ENCODE measurements at places on chromosomes 11 and 22. TPM values are rescaled to one million over a fixed set of nuclear protein-coding genes. Genes with fewer than 3 reads are reported as not detected.
A peak's percentile ranks its signal among the peaks of the same experiment; 100 is the strongest.

- no peak for DNase-seq
Observed at GRCh38 chr11:10375280-10375971, 70.6 kb downstream of the ADM start.

GRCh38 chr11:69518081-69518950, 36.9 kb downstream of the LINC01488 start:
- DNase-seq = no peak

DNA sequence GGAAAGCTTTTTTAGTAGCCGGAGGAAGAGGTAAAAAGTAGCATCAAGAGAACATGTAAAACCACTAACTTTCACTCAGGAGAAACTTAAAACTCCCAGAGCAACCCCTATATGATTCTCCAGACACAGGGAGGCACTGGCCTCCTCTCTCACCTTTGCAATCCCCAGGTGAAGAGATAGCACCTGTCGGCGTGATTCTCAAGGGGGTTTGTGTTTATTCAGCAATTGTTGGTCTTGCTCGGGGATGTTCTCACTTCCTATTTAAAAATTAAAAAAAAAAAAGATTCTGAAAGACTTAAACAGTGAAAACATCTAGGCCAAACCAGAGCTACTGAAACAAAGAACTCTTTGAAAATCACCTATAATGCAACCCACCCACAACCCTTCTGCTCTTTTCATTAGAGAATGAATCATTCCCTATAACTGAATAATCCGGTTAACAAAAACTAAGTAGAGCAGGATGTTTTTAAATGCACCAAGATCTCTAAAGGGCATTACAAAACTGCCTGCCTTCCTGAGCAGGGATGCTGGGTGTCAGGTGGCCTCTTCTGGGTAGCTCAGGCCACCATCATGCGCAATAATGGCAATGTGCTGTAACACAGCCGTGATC, 24.9 kb downstream of the DHCR7 start:
- no peak for DNase-seq

Gene MMP11
- polyA plus RNA-seq = 1.4 TPM

DNA sequence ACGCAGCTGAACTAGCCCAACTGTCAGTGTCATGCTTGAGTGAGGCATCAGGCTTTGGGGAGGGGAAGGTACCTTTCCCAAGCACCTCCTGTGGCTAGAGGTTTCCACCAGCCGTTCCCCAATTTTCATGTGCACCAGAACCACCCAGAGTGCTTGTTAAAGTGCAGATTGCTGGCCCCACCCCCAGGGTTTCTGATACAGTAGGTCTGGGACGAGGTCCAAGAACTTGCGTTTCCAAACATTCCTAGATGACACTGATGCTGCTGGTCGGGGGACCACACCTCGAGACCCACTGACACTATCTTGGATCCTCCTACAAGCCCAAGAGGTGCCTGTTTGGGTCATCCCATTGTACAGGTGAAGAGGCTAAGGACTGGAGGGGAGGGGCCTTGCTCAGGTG, 59.8 kb downstream of the PDE2A start:
- DNase-seq = no peak

- DNase-seq = peak; percentile 91
Observed at GRCh38 chr22:33302049-33302545, 243.9 kb upstream of the SYN3 start.

- DNase-seq = no peak
Observed at GRCh38 chr11:123033895-123034294, 28.0 kb downstream of the HSPA8 start.

Gene HTR3A
- polyA plus RNA-seq = not detected

DNA sequence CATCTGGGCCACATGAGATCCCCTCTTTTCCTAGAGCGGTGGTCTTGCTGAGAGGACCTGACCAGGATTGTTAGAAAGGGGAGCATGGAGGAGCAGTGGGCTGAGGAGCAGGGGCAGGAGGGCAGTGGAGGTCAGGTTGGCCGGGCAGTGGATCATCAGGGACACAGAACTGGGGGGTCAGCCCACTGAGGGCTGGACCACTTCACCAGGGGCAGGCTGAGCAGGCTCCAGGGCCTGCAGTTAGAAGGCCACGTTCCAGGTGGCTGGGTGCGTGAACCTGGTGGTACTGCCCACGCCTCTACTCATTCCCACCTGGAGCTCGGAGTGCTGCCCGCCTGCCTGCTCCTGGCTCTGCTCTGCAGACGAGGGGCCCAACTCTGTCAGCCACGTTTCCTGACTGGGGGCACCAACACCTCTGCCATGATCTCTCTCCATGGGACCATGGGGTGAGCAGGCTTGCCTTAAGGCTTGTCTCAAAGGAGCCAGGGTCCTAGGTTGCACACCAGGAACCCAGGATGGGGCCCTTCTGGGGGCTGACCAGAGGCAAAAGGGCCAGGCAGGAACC, 9.7 kb downstream of the MRGPRF start:
- no peak for DNase-seq

Gene CYTH4
- 2.6 TPM for polyA plus RNA-seq

DNA sequence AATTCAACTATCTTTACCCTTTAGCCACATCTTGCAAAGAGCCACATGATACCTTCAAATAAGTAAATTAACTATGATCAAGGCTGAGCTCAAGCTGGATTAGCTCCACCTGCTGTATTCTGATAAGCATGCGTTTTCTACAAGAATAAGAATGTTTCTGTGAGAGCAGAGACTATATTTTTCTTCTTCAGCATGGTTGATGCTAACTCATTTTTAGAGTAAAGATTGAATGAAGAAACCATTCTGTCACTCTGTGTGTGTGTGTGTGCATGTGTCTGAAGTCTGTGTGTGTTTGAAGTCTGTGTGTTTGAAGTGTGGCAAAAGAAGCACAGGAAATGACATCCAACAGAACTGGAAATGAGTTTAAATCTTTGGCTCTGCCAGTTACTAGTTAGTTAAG, 12.0 kb upstream of the LAYN start:
- DNase-seq = no peak

GRCh38 chr11:121281698-121282097, 10.9 kb upstream of the SC5D start:
- DNase-seq = no peak

Gene RCOR2
- polyA plus RNA-seq = 0.94 TPM

Gene OR56A1
- polyA plus RNA-seq = not detected

- no peak for DNase-seq
Observed at GRCh38 chr11:70193411-70194292, 9.4 kb upstream of the FADD start.

GRCh38 chr11:279966-280705, 1.9 kb downstream of the NLRP6 start:
- no peak for DNase-seq

GRCh38 chr11:83813296-83813695, 527.1 kb upstream of the CCDC90B start:
- no peak for DNase-seq

GRCh38 chr22:19876941-19877625, 22.4 kb upstream of the GNB1L start:
- peak; percentile 13 for DNase-seq

DNA sequence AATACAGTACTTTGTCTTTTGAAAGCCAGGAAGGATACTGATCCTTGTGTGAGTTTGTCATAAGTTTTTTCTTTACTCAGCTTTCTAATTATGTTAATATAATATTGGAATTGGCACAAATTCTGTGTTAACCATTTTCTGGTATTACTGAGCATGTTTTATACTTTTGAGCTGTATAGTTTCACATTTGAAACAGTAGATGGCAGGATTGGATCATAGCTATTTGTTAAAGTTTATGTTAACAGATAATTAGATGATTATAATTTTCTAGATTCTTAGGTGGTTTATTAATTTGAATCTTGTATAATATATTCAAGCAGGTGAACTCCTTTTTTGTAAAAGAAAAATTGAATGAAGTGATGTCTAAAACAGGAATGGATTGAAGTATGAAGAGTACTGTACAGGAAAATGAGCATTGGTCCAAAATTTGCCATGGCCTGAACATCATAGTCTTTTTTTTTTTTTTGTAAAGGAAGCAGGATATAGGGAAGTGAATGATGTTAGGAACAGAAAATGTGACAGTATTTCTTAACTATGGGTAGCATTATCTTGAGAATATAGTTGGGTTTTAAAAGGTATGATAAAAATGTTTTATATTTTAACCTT, 102.0 kb downstream of the CYP2R1 start:
- no peak for DNase-seq

- DNase-seq = no peak
Observed at GRCh38 chr11:111714522-111714921, 51.7 kb downstream of the PPP2R1B start.

DNA sequence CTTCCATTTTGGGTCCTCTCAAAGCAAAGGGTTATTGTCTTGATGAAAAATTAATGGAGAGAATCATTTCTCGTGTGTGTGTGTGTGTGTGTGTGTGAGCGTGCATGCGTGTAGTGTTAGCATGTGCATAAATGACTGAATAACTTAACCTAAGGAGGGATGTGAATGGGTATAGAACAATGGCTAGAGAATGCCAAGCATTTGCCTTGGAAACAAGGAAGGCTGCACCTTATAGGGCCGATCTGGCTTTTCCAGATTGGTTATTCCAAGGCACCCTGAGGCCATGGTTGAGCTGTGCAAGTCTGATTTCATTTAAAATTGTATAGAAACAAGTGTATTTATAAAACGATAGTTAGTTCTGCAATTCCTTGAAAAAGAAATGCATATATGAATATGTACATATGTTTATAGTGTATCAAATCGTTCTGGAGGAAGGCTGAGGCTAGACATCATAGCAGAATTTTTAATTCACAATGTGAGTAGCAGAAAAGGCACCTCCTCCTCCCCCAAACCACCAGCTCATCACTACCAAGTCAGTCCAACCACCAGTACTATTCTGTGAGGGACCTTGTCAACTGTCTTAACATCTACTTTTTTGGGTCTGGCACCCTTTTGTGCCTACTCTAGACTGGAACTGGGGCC, 322.7 kb upstream of the ISX start:
- no peak for DNase-seq

- DNase-seq = no peak
Observed at GRCh38 chr11:124600621-124601320, 10.5 kb upstream of the PANX3 start.

GRCh38 chr11:85970593-85970992, 98.3 kb downstream of the PICALM start:
- no peak for DNase-seq

DNA sequence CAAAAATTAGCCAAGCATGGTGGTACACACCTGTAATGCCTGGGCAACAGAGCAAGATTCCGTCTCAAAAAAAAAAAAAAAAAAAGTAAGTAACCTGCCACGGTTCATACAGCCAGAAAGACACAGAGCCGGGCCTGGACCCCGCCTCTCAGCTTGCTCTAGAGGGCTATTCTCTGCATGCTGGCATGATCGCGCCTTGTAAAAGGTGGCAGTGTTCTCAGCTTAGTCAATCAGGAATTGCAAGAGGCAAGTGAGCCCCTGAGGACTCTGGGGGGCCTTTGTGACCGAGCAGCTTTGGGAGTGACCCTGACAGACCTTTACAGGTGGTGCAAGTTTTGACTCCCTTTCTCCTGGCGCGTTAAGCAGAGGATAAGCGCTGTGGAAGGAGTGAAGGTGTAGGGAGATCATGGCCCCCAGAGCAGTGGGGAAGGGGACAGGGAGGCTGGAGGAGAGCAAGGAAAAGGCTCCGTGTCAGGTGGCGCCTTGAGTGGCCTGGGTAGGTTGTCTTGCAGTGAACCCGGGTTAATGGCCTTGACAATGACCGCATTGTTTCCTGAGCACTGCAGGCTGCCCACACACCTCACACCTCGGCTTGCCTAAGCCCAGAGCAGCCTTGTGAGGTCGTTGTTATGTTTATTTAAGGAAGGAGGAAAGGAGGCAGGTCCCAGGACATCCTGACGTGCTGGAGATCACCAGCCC, 48.9 kb downstream of the CDPF1 start:
- DNase-seq = no peak

GRCh38 chr22:48478529-48479265, 1349.0 kb downstream of the BRD1 start:
- DNase-seq = no peak

Gene IGLL5
- 1.7 TPM for polyA plus RNA-seq

Gene CASP5
- 0.40 TPM for polyA plus RNA-seq

Gene ZNF280A
- polyA plus RNA-seq = 0.17 TPM

Measured in ovary (tissue), 10 donors.